ENCODE measurements at places on chromosomes 5 and 9.

- DNase-seq, result no peak
Measured at GRCh38 chr5:157602505-157602904, 26.9 kb upstream of the ADAM19 start.

GRCh38 chr5:71891856-71892255 is 172.8 kb downstream of the CARTPT start:
- DNase-seq, result no peak

- DNase-seq, result no peak
Measured at GRCh38 chr5:147626464-147626863, 116.6 kb upstream of the DPYSL3 start.

DNA sequence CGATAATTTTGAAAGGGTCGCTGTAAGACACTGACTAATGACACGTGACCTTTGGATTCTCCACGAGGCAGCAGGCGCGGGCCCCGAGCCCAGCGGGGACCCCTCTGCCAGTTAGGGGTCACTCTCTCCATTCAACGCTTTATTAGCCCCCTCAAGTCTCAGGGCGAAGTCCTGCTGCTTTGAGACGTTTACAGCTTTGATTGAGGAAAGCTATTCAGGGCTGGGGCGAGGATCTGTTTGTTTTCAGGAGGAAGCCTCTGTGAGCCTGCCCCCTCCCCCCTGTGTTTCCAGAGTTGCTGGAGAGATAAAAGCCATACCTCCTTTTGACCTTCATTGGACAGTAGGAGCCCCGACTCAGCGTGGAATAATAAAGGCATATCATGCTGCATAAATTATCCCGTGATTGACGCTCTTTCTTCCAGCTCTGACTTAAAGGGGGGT is 31.4 kb upstream of the MSX2 start:
- DNase-seq, result no peak

DNA sequence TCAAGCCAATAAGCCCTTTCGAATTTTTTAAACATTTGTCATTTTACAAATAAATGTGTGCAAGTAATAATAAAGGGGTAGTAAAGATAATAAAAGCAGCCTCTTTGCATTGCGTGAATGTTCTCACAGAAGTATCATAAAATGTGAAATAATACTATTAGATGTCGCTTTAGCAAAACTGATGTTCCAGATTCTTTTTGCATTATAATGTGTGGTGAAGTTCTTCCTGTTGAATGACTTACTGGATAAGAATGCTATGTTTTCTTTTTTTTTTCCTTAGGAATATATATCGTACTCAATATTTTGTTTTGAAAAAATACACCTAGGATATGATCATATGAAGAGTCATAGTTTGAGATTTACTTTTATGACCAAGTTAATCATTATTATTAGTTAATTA is 85.2 kb upstream of the CDH12 start:
- no peak for DNase-seq

GRCh38 chr9:30522486-30522885 is 1862.0 kb upstream of the ACO1 start:
- DNase-seq, result no peak

DNA sequence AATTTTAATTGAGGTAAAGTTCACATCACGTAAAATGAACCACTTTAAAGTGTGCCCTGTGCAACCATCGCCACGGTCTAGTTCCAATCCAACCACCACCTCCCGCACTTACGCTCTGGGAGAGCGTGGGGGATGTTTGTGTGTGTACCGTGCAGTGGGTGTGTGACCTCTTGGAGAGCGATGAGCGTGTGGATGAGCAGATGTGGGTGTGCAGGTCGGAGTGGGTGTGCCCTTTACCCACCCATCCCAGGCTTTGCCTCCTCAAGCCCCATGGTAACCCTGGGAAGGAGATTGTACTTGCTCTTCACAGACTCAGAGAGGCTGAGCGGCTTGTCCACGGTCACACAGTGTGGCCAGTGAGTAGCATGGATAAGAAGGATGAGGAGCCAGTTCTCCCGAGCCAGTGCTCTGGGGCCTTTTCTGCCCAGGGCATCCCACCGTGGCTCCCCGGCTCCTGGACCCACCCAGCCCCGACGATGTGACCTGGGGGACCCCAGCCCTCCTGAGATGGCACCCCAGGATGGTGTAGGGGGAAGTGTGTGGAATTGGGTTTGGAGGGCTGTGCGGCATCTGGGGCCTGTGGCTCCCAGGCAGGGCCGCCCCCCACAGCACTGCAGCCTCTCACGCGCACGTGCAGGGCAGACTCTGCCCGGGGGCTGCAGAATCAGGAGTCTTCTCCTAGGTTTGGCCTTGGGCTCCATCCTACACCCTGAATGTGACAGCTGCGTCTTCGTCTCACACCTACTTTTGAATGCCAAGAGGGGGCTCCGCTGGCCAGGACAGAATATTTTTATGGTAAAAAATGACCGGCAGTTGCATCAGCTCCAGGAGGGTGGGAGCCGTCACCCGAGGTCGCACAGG is 13.6 kb downstream of the LHX3 start:
- peak; percentile 21 for DNase-seq
